Fibroblast of lung (primary cell): ENCODE measurements at places on chromosomes 7 and 10. TPM values are rescaled to one million over a fixed set of nuclear protein-coding genes. Genes with fewer than 3 reads are reported as not detected.

The MBL2 gene
- not detected in 2 replicates for total RNA-seq

The NXPH1 gene
- not detected in 2 replicates for total RNA-seq

The MALRD1 gene
- total RNA-seq: 1.3 and 1.7 TPM in 2 replicates

The MCMBP gene
- total RNA-seq: 40.6 and 48.0 TPM in 2 replicates

The CC2D2B gene
- total RNA-seq: 0.26 and 0.33 TPM in 2 replicates

The LIPN gene
- not detected in 2 replicates for total RNA-seq

The CAV1 gene
- total RNA-seq: 174 and 461 TPM in 2 replicates

The ELFN1 gene
- 0.33 and 0.51 TPM in 2 replicates for total RNA-seq

The GTF2IRD2 gene
- total RNA-seq: 5.6 and 8.2 TPM in 2 replicates

The ATOH7 gene
- under 0.01 TPM in 1 of 2 replicates, not detected in the other for total RNA-seq

The PON2 gene
- total RNA-seq: 43.1 and 72.8 TPM in 2 replicates

The ELMO1 gene
- 0.50 and 1.5 TPM in 2 replicates for total RNA-seq

The PRKCQ gene
- total RNA-seq: under 0.01 and 0.26 TPM in 2 replicates

The DIP2C gene
- 12.6 and 18.3 TPM in 2 replicates for total RNA-seq

The MCM10 gene
- 0.51 and 0.83 TPM in 2 replicates for total RNA-seq

The SYNPO2L gene
- under 0.01 TPM in 1 of 2 replicates, not detected in the other for total RNA-seq

The CCDC3 gene
- total RNA-seq: 0.26 and 0.33 TPM in 2 replicates

The TMEM229A gene
- not detected in 2 replicates for total RNA-seq

The PON1 gene
- not detected in 2 replicates for total RNA-seq

The AOC1 gene
- not detected in 2 replicates for total RNA-seq

The FAM25G gene
- not detected in 2 replicates for total RNA-seq

The KIF11 gene
- total RNA-seq: 3.6 and 8.9 TPM in 2 replicates

The RPA3 gene
- total RNA-seq: 14.9 and 19.0 TPM in 2 replicates

The PLAU gene
- 60.1 and 93.6 TPM in 2 replicates for total RNA-seq

The SFRP4 gene
- total RNA-seq: 7.3 and 54.2 TPM in 2 replicates

The ACTL6B gene
- not detected in 2 replicates for total RNA-seq

The CUX1 gene
- 36.0 and 38.1 TPM in 2 replicates for total RNA-seq

The PIP gene
- not detected in 2 replicates for total RNA-seq

The TMEM225B gene
- total RNA-seq: 0.51 and 1.2 TPM in 2 replicates
